ENCODE measurements at places on chromosomes 12 and 14.

- no peak for DNase-seq
Measured at GRCh38 chr12:96864335-96864734, 42.7 kb upstream of the NEDD1 start.

DNA sequence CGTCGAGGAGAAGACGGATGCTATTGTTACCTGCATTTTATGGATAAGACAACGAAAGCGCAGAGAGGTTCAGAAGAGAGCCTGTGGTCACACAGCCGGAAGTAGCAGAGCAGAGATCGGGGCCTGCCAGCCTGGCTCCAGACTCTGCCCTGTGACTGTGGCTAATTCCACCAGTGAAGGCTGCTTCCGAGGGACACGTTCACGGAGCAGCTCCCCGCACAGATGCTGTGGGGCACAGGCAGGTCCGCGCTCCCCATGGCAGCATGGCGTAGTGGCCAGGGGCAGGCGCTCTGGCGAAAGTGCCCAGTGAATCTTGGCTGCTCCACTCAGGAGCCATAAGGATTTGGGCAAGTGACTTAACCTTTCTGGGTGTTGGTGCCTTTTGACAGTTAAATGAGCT lies 9.8 kb downstream of the RIMBP2 start:
- no peak for DNase-seq

- no peak for DNase-seq
Measured at GRCh38 chr12:18165889-18166288, 75.9 kb upstream of the RERGL start.

GRCh38 chr12:87513536-87514280 lies 515.5 kb downstream of the C12orf50 start:
- no peak for DNase-seq

GRCh38 chr12:26158078-26158764 lies 33.4 kb upstream of the BHLHE41 start:
- DNase-seq = no peak

GRCh38 chr12:89977405-89978085 lies 268.9 kb upstream of the ATP2B1 start:
- no peak for DNase-seq

GRCh38 chr12:20119596-20120402 lies 248.5 kb upstream of the PDE3A start:
- DNase-seq = no peak

GRCh38 chr12:102681747-102682146 lies 201.4 kb upstream of the IGF1 start:
- DNase-seq = no peak

DNA sequence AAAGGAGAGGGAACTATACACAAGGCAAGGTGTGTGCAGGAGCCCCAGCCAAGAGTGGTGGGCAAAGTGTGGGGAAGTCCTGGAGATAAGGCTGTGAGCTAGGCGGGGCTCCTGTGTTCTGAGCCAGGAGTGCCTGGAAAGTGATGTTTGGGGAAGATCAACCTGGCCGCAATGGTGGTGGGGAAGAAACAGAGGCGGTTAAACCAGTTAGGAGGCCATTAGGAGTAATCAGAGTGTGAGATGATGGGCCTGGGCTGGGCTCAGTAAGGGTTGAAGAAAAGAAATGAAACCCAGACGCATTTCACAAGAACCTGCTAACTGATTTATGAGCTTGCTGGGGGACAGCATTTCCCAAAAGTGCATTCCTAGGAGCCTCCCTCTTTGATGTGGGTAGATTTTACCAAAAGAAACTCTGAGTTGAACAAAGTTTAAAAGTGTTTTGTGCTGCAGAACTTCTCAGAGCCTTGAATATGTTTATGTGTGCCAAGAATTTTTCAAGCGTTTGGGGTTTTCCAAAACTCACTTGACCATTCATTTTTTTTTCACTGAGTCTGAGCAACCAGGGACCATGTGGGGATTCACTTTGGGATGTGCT lies 34.2 kb upstream of the LRP1-AS start:
- DNase-seq = no peak

- no peak for DNase-seq
Measured at GRCh38 chr12:27105746-27106536, 23.6 kb upstream of the C12orf71 start.

- no peak for DNase-seq
Measured at GRCh38 chr14:93075891-93076290, 39.8 kb downstream of the ITPK1 start.

DNA sequence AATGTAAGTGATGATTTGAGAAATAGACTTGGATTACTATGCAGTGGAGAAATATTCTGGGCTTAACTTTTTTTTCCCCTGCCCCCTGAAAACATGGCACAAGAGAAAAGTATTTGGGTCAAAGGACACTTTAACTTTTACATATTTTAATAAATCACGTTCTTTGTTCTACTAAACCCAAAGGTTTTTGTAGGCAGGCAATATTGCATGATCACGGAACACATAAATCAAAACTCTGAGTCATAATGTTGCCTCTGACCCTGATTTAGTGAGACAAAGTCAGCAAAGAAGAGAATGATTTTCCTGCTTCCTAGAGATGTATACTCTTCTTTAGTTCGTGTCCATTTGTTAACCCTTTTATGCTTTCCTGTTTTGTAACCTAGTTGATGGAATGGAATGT lies 38.0 kb downstream of the ABCD2 start:
- no peak for DNase-seq

Data from activated naive CD8-positive, alpha-beta T cell treated with anti-CD3 and anti-CD28 coated beads for 36 hours (primary cell).